Frontal cortex (tissue), 4 donors: ENCODE measurements at places on chromosomes 12 and 14. TPM values are rescaled to one million over a fixed set of nuclear protein-coding genes. Genes with fewer than 3 reads are reported as not detected.

The PIWIL1 gene
- total RNA-seq: not detected

The DTX1 gene
- 18.3 TPM for total RNA-seq

The PRR4 gene
- 1.2 TPM for total RNA-seq

The NTS gene
- total RNA-seq: 6.5 TPM

The KRT5 gene
- total RNA-seq: not detected

The TSHR gene
- 0.41 TPM for total RNA-seq

The KRT83 gene
- not detected for total RNA-seq

The CDCA4 gene
- 11.0 TPM for total RNA-seq

The ANO2 gene
- 4.1 TPM for total RNA-seq

The ALG10B gene
- total RNA-seq: 11.8 TPM

The RPL10L gene
- not detected for total RNA-seq

The LYZ gene
- 4.9 TPM for total RNA-seq

The RTL1 gene
- not detected for total RNA-seq

The PZP gene
- total RNA-seq: under 0.01 TPM

The TAS2R43 gene
- total RNA-seq: 3.7 TPM

The RGS6 gene
- total RNA-seq: 4.9 TPM

The KLRK1 gene
- 0.82 TPM for total RNA-seq

The MNAT1 gene
- total RNA-seq: 76.2 TPM

The HRK gene
- total RNA-seq: 0.41 TPM

The TMEM229B gene
- total RNA-seq: 22.4 TPM

The NOVA1 gene
- total RNA-seq: 34.6 TPM

The TMEM52B gene
- total RNA-seq: not detected

The TMEM233 gene
- total RNA-seq: under 0.01 TPM

The RNASE7 gene
- not detected for total RNA-seq

The LRTM2 gene
- total RNA-seq: 1.6 TPM

The TPH2 gene
- total RNA-seq: under 0.01 TPM

The FMNL3 gene
- total RNA-seq: 9.0 TPM

The RPGRIP1 gene
- total RNA-seq: not detected

The KCNK13 gene
- total RNA-seq: 0.82 TPM

The CDCA3 gene
- 2.9 TPM for total RNA-seq

The SAMD4A gene
- total RNA-seq: 8.2 TPM

The PLA2G1B gene
- total RNA-seq: not detected

The MUCL1 gene
- total RNA-seq: not detected

The USP44 gene
- total RNA-seq: 3.7 TPM

The NINJ2 gene
- total RNA-seq: 2.9 TPM

The OVCH1 gene
- 0.41 TPM for total RNA-seq

The MANSC1 gene
- 2.4 TPM for total RNA-seq

The ADSS1 gene
- 1.6 TPM for total RNA-seq

The ERC1 gene
- 128 TPM for total RNA-seq

The PPP1R1A gene
- 10.6 TPM for total RNA-seq

The TMEM119 gene
- total RNA-seq: 0.82 TPM

The STAC3 gene
- total RNA-seq: 1.6 TPM

The DDIT3 gene
- 4.9 TPM for total RNA-seq

The PLEKHG7 gene
- not detected for total RNA-seq

The KRT75 gene
- not detected for total RNA-seq

The PRKD1 gene
- total RNA-seq: 17.1 TPM

The SLC5A8 gene
- total RNA-seq: 3.3 TPM
